ENCODE measurements at places on chromosomes 5 and 9.

DNA sequence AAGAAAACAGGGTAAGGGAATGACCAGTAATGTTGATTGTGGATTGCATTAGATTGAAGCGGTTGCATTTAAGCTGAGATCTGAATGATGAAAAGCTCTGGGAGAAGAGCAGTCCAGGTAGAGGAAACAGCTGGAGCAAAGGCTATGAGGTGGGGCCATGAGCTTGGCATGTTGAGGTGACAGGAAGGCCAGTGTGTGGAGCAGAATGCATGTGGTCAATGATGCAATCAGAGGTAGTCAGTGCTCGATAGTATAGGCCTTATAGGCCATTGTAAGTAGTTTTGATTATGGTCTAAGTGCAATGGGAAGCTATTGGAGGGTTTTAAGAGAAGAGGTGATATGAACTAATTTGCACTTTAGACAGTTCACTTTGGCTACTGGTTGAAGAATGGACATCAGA, 270.4 kb downstream of the ARHGAP26 start:
- no peak for DNase-seq

- DNase-seq, result no peak
Measured at GRCh38 chr5:169260896-169261569, 39.9 kb downstream of the SLIT3 start.

DNA sequence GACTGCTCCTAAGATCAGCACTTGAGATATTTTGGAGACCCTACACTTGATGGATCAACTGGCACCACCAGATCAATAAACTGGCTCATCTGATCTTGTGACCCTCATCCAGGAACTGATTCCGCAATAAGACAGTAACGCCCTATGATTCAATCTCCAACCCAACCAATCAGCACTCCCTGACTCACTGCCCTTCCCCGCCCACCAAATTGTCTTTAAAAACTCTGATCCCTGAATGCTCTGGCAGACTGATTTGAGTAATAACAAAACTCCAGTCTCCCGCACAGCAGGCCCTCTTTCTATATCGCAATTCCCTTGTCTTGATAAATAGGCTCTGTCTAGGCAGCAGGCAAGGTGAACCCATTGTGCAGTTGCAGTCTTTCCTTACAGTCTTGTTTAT, 677.0 kb downstream of the LRRC70 start:
- DNase-seq, result no peak

DNA sequence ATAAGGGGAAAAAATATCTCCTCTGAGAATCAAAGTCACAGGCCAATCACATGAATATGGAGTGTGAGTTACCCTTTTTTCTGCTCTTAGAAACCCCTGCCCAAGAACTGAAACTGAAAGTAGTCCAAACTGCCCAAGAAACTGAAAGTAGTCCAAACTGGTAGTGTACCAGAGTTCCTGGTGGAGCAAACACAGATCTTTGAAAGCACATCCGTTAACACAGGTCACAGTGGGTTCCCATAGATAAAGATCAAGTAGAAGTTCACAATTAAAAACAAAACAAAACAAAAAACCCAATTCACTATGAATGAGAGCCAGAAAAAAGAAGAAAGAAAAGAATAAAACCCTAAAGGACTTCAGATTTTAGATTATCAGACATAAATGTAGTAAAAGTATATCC, 332.4 kb upstream of the EFNA5 start:
- DNase-seq, result no peak
